ENCODE measurements at places on chromosomes 7 and 10.

- DNase-seq, result no peak
Measured at GRCh38 chr10:13347043-13347499, 1.0 kb downstream of the SEPHS1 start.

GRCh38 chr10:59109826-59110225, 66.6 kb upstream of the PHYHIPL start:
- no peak for DNase-seq

DNA sequence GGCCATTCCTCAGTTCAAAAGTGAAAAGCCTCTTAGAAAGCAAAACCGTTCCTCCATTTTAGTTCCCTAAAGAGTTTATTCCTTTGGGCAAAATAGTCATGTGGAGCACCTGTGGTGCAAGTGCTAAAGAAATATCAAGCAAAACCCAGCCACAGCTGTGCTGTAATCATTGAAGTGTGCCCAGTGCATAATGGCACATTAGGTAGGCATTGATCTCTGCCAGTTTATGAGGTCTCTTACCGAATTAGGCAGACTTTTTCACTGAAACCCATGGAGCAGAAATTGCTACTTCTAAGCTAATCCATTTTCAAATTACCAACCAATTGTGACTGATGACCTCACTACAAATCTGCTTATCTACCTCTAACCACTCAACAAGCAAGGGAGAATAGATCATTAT, 97.2 kb upstream of the SEMA3A start:
- DNase-seq, result no peak

DNA sequence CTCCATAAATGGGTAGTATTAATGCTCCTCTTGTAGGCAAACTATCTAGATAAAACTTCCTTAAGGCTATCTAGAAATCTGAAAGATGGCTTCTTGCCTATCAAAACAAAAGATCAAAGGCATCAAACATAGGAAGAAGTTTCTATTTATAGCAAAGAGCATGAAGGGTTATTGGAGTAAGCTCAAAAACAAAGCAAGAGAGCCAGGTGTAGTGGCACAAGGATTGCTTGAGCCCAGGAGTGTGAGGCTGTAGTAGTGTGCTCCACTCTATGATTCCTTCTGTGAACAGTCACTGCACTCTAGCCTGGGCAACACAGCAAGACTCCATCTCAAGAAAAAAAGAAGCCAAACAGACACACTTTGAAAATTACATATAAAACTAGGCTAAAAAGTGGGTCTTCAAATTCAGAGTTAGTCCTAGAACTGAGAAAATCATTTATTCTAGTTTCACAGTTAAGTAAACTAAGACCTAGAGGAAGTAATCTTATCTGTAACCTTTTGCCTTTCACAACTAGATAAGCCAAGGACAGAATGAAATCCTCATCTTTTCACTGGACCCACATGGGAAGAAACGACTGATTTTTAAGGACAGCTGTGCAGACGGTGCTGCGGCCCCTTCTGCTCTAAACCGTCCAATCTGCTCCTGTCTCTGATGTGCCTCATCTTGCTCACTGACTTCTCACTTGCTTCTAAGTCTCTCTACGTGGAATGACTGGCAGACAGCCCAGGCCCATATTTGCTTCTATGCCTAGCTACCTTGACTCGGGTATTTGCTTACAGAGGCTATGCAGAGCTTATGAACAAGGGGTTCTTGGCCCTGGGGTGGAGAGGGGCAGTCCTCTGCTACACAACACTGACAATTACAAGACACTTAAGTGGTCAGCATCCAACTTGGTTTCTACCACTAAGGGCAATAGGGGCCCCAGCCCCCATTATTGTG, 50.0 kb downstream of the ESYT2 start:
- DNase-seq, result no peak

GRCh38 chr7:24701261-24702235, 55.7 kb downstream of the GSDME start:
- no peak for DNase-seq

- no peak for DNase-seq
Measured at GRCh38 chr10:77889277-77889903, 37.2 kb downstream of the DLG5 start.

GRCh38 chr10:43261578-43262396, 5.1 kb downstream of the RASGEF1A start:
- DNase-seq, result no peak
